ENCODE measurements at places on chromosomes 11 and 22.
A peak's percentile ranks its signal among the peaks of the same experiment; 100 is the strongest.

DNA sequence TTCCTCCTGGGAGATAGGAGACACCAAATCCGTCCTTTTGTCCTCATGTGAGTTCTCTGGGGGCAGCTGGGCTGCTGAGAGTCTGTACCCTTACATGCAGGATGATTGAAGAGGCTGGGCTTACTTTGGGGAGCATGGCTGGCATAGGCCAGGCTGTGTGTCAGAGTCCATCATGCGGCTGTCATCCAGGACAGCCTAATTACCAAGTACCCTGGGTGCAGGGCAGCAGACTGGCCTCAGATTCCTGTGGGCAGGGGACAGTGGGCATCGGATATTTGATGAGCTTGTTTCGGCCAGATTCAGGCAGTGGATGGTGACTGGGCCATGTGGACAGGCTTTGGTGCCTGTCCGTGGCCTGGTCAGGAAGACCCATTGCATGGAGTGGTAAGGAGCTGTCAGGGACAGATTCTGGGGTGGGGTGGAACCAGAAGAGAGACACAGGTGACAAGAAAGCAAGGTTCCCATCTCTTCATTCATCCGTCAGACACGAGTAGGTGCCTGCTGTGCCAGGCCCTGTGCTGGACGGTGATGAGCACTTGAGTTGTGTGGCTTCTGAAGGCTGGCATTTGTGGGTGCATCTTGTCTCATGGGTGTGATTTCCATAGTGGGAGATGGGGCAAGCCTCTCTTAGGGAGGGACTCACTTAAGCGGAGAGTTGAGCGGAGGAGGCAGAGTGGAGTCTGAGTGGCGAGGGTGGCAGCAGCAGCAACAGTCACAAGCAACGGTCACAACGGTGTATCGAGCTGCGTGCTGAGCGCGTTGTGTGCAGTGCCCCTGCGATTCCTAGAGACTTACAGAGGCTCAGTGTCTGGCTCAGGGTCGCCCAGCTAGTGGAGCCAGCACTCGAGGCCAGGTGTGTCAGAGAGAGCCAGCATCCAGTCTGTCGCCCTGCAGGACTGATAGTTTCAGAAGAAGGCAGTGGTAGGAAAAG, 48.7 kb downstream of the TBC1D22A start:
- DNase-seq: no peak

DNA sequence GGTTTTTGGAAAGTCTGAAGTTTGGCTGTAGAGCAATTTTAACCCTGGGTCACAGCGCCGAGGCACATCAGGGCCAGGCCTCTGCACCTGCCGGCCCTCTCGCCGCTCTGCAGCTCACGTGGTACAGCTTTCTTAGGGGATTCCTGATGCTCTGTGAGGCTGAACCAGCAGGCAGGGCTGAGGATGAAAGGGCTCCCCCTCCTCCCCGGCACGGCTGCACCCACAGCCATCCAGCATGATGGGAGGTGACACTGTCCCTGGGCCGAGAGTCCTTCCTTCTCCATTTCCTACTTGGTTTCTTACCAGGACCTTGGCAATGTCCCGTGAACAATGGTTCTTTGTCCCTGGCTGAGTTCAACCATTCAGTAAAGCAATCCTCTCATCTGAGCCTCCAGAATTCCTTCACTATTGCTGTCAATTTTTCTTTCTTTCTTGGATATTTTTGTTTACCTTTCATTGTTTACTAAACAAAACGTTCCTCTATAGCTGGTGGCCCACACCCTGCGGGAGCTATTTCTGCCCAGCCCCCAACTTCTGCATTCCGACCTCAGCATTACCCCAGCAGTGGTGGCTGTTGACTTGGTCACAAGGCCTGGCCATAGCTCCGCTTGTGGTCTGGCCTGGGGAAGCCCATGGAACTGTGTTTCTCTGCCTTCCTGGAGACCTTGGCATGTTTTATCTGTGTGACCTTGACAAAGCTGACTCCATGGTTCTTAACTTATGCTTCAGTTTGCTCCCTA, 172.8 kb upstream of the B3GAT1 start:
- DNase-seq: peak; percentile 12

DNA sequence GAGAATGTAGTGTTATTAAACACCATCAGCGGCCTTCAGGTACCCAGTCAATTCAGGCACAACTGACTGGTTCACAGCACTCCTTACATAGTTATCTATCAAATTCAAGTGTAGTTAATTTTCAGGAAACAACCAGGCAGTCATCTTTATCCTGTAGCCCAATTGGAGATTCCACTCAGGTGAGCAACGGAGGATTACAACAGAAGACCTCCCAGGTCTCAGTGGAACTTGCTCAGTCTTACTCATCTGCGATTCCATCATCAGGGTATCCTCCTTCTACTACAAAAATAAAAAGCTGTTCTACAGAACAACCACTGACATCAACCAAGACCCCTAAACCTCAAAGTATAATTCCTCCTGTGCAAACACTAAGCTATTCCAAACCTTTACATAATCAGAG, 39.6 kb downstream of the QSER1 start:
- no peak for DNase-seq

- DNase-seq: no peak
Observed at GRCh38 chr11:68865241-68865640, 23.5 kb upstream of the CPT1A start.

- DNase-seq: no peak
Observed at GRCh38 chr22:28187612-28188011, 268.6 kb upstream of the PITPNB start.

- peak; percentile 49 for DNase-seq
Observed at GRCh38 chr11:74683279-74683871, 47.9 kb downstream of the CHRDL2 start.

- no peak for DNase-seq
Observed at GRCh38 chr11:34259087-34259486, 98.7 kb downstream of the ABTB2 start.

DNA sequence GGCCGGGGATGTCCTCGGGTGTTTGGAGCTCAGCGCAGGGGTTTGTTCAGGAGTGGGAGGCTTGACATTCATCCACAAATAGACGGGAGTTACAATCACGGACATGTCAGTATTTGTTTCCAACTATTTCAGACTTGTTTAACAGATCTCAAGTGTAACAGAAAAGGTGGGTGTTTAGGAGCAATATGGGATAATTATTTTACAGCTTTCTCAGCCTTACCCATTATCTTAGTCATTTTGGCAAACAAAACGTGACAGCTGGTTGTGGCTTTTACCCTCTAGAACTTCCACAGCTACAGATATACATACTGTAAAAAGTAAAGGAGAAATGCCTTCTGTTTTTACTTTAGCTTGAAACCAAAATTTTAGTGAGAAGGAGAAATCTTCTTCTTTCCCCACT, 178.7 kb upstream of the TMEM45B start:
- no peak for DNase-seq

GRCh38 chr22:19872779-19873137, 18.1 kb upstream of the GNB1L start:
- peak; percentile 24 for DNase-seq

- DNase-seq: no peak
Observed at GRCh38 chr11:122616718-122617117, 38.8 kb upstream of the UBASH3B start.

DNA sequence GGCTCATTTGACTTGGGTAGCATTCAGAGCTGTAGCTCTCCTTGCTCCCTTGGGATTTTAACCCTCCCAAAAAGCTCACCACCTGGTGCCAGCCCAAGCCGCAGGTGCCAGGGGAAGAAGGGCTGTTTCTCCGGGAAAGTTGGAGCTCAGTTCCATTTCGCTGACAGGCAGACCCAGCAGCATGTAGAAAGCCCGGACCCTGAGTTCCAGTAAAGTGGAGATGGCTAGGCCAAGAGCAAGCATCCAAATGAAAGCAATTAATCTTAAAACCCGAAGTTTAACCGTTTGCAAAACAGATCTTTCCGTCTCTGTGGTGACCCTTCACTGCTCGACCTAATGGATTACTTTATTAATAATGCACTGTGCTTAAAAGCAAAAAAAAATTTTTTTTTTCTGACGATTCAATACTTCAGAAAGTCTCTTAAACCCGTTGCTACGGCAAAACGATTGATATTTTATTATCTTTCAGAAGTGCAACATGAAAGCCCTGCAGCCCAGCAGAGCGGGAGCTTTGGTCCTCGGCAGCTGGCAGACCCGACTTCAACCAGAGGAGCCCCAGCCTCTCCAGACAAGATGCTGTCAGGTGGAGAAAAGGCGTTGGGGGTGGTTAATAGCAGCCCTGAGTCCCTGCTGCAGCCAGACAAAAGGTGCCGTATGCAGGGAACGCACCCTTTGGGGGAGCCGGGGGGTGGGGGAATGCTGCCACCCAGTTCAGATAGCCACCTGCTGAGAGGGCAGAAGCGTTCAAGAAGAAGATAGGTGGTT, 3.3 kb downstream of the LMO1 start:
- DNase-seq: no peak

- DNase-seq: no peak
Observed at GRCh38 chr11:132658004-132658403, 874.3 kb downstream of the OPCML start.

- DNase-seq: no peak
Observed at GRCh38 chr11:46133119-46133518, 11.9 kb upstream of the PHF21A start.

DNA sequence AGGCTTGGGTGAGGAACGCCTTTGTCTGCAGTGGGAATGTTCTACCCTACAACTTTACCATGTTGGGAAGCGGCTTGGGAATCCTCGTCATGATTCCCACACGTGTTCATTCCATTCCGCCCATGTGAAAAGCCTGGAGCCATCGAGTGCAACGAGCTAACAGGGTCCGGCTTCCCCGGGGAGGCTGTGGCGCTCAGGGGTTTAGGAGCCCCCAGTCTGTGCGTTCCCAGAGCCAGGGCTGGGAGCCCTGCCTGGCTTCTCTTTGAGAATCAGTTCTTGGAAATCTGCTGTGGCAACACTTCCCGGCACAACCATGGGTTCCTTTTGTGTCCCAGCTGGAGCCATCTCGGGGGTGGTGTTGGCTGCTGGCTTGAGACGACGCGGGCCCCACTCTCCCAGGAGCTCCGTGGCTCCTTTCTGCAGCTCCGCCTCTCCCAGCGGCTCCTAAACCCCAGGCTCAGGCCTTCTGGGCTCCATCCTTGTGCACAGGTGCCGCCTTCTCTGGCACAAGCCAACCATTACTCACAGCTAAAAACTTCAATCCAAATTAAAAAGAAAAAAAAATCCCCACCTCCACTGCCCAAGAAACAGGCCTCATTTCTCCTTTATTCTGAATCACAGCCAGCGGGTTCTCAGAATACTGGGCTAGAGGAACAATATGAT, 18.7 kb upstream of the PPFIA1 start:
- DNase-seq: no peak

DNA sequence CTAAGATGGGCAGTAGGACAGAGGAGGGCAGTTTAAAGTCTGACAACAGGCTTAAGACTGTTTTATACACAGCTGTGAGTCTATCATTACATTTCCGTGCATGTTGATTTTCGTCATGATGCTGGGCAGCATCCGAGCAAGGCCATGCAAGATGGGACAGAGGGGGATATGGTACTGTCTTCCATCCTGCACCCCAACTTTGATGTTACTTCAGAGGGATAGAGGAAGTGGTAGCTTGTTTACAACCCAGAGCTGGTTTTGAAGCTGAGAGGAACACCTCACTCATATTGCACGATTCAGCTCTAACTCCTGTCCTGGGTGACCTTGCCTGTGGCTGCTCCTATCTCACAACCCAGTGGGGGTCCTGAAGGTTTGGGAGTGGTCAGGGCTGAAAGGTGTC, 3.0 kb upstream of the SORL1 start:
- no peak for DNase-seq

GRCh38 chr11:134072844-134073243, 4.0 kb downstream of the JAM3 start:
- no peak for DNase-seq

DNA sequence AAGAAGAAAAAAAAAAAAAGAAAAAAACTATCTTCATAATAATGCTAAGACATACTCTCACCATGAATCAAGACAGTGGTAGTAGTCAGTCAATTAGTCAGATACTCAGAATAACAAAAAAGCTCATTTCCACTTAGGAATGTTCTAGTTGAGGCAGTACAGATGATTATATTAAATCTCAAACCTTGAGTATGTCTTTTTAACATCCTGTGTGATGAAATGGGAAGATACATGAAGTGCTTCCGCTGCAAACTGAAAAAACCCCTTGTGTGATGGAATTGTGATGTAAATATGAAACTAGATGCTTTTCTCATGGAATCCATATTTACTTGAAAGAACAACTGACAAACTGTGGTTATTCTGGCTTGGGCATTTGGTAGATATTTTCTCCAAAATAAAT, 13.7 kb downstream of the AMOTL1 start:
- DNase-seq: no peak

- DNase-seq: peak; percentile 55
Observed at GRCh38 chr11:41201156-41201555, 258.3 kb downstream of the LRRC4C start.

DNA sequence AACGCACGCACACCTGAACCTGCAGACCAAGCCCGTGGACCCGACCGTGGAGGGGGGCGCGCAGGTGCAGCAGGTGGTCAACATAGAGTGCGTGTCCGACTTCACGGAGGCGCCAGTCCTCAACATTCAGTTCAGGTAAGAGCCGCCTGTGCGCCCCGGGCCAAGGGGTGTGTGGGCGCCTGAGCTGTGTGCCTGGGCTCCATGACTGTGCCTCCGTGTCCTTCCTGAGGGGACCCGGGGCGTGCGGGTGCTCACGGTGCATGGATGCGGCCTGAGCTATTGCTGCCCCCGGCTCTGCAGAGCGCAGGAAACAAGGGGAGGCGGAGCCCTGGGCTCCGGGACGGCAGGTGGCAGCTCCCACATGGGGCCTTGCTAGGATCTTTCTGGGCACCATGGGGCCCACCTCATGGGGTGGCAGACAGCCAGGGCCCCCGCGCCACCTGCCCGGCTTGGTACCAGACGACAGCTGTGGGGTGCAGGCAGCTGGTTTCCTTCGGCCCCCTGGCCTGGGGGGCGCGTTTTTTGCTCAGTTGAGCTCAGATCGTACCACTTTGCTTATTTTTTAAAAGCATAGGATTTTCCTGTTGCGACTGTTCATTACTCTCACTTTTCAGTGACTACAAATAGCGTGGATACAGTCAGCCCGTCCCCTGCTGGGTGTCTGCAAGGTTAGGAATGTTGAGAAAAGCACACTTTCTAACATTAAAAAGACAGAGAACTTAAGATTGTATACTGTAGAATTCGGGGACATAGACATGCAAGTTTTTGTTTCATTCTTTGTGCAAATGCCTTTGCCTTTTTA, 28.3 kb downstream of the MUC6 start:
- DNase-seq: no peak

GRCh38 chr11:17807034-17807433, 72.5 kb downstream of the KCNC1 start:
- DNase-seq: no peak

GRCh38 chr11:31809857-31810778, 1.0 kb downstream of the PAX6 start:
- peak; percentile 59 for DNase-seq

GRCh38 chr11:69204941-69205742, 49.4 kb downstream of the SMIM38 start:
- peak; percentile 10 for DNase-seq

DNA sequence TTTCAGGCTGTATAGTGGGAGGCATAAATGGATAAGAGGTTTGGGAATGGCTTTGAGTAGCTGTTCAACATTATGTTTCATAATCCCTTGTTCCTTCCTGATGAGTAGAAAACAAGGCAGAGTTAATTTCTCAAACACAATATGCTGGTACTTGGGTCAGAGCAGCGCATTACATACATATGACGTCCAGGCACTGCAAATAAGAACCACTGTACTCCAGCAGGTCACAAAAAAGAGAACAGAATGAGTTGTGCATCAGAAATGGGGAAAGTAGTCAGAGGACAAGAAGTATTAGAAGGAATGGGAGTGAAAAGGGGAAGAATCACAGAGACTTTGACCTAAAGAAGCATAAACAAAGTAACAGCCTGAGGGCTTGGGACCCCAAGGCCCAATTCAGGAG, 44.0 kb upstream of the RDX start:
- DNase-seq: no peak

Data from lung (tissue), 17 donors.